ENCODE measurements at places on chromosomes 5 and 9. TPM values are rescaled to one million over a fixed set of nuclear protein-coding genes. Genes with fewer than 3 reads are reported as not detected.

BTNL3 gene
- total RNA-seq, result not detected

ADAMTS13 gene
- 1.4 TPM for total RNA-seq

NEUROG1 gene
- not detected for total RNA-seq

COL15A1 gene
- total RNA-seq, result 17.9 TPM

GRCh38 chr5:81426359-81427030 is 32.6 kb upstream of the ACOT12 start:
- DNase-seq, result no peak

GRCh38 chr5:9655641-9656040 is 25.5 kb upstream of the TAS2R1 start:
- DNase-seq, result no peak

DNA sequence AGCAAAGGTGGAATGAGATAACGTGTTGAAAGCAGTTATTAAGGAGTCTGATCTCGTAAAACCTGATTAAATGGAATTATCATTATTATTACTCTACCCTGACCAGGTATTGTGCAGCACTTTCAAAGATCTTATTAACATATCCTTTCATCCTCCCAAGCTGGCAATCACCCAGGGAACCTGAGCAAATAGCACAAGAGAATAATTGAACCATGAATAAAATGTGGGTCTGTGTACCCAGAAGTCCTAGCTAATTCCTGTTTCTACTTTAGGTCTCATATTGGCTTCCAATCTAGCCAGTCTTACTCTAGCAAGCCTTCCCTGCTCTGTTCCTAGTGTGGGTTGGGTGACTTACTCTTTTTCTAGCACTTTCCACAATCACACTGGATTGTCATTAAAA is 162.2 kb upstream of the STK32A start:
- no peak for DNase-seq

- DNase-seq, result no peak
Measured at GRCh38 chr5:173745557-173745956, 129.1 kb upstream of the BOD1 start.

DNA sequence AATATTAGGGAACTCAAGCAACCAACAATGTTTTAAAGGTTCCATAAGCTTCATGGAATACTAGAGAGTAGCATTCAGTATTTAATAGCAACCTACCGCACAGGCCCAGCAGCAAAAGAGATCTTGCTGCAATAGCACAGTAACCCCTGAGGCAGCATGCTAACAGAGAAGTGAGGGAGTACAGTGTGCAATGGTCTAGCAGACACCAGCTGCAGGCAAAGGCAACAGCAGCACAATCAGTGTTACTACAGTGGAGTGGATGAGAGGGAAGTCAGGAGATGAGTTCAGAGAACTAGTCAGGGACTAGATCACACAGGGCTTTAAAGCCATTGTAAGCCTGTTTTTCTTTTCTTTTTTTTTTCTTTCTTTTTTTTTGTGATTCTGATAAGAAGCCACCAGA is 2.8 kb downstream of the TICAM2 start:
- no peak for DNase-seq
